Thoracic aorta (tissue), 2 donors: ENCODE measurements at places on chromosomes 3 and 15. TPM values are rescaled to one million over a fixed set of nuclear protein-coding genes. Genes with fewer than 3 reads are reported as not detected.

- no peak for DNase-seq
Measured at GRCh38 chr3:16433701-16434151, 79.8 kb downstream of the RFTN1 start.

DNA sequence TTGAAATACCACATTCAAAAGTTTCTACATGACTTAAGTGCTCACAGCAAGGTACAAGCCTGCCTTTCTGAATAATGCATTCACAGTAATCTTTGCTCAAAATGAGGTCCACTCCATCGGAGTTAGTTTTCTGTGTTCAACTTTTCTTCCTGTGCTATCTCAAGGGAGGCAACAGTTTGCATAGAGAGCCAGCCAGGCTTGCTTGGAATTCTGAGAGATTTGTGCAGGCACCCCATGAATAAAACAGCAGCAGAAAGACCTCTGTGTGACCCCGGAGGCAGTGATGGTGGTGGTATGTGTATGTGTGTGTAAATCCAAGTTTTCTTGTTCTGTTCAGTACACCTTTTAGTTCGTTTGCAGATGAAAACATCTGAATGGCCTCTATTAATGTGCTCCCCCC lies 124.0 kb downstream of the ADAMTS9 start:
- no peak for DNase-seq

GRCh38 chr3:64290864-64291263 lies 65.6 kb upstream of the PRICKLE2 start:
- DNase-seq: no peak

DNA sequence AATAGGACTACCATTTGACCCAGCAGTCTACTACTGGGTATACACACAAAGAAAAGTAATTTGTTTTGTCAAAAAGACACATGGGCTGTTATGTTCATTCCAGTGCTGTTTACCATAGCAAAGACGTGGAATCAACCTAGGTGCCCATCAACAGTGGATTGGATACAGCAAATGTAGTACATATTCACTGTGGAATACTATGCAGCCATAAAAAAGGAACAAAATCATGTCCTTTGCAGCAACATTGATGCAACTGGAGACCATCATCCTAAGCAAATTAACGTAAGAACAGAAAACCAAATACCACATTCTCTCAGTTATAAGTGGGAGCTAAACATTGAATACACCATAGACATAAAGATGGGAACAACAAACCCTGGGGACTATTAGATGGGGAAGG lies 25.8 kb downstream of the BBX start:
- no peak for DNase-seq

Gene FAM81A
- 0.14 TPM for total RNA-seq

DNA sequence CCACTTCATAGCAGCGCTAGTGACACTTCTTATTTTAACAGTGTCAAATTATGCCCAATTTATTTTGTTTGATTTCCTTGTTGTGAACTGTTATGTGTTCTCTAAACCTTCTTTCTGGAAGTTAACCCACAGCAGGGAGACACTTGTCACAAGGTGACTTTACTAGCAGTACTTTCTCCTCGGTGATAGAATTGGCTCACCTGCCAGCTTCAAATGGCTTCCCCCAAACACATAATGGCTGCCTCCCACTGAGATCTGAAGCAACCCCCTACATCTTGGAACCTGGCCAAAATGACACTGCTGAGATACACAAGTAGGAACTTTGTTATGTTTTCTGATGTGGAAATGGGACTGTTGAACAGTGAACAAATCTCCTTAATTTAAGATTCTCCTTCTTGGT lies 238.8 kb upstream of the DPH6 start:
- no peak for DNase-seq

- DNase-seq: no peak
Measured at GRCh38 chr3:63914312-63914711, 2.1 kb upstream of the SCAANT1 start.

- no peak for DNase-seq
Measured at GRCh38 chr3:116141724-116142123, 303.6 kb downstream of the LSAMP start.

DNA sequence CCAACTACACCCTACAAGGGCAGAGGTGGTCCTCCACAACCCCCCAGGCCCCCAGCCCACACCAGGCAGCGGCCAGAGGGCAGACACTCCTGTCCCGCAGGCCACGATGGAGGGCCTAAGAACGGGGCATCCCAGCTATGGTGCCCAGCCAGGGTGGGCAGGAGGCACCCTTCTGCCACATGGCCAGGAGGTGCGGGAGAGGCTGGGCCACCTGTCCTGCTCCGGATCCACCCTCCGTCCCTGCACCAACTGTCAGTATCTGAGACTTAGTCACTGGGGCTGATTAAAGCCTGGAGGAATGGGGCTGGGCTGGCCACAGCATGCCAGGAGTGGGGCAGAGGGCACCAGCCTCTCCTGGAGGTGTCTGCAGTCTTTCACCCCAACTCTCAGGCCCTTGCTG lies 37.9 kb downstream of the TNK2 start:
- no peak for DNase-seq

GRCh38 chr3:146465693-146466465 lies 3.5 kb downstream of the PLSCR2 start:
- DNase-seq: no peak

- DNase-seq: no peak
Measured at GRCh38 chr3:169131690-169132464, 531.6 kb downstream of the MECOM start.

Gene FETUB
- not detected for total RNA-seq

GRCh38 chr3:128107834-128108233 lies 15.8 kb downstream of the RUVBL1 start:
- no peak for DNase-seq

Gene TF
- 1.6 TPM for total RNA-seq

DNA sequence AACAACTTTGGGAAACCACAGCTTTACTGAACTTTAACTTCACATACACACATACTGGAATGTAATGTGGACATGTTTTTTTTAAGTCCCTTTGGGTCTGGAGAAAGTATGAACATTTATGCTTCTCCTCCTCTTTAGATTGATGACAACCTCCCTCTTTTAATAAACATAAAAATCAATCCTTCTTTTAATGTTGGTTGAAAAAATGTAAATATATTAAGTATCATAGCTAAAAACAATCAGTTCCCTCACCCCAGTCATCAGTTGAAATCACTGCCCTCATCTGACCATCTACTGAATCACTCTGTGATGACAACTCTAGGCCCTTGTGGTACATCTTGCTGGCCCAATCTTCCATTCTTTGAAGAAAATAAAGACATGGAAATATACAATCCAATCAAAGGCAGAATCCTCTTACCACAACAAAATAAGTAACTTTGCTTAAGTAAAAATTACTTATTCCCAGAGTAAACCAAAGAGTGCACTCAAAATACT lies 6.4 kb downstream of the AAGAB start:
- no peak for DNase-seq

Gene AADACL2
- total RNA-seq: not detected

GRCh38 chr3:38743043-38743442 lies 73.0 kb downstream of the SCN10A start:
- DNase-seq: no peak

GRCh38 chr3:146177519-146177918 lies 16.5 kb upstream of the PLOD2 start:
- no peak for DNase-seq

- peak; percentile 83 for DNase-seq
Measured at GRCh38 chr15:96330450-96331143, at the start of gene NR2F2. Gene NR2F2, plus strand, starts transcription at chr15:96330700. Its CDS starts 1,406 bp downstream, at chr15:96332106.

GRCh38 chr3:107369791-107370190 lies 7.4 kb upstream of the CCDC54 start:
- no peak for DNase-seq

DNA sequence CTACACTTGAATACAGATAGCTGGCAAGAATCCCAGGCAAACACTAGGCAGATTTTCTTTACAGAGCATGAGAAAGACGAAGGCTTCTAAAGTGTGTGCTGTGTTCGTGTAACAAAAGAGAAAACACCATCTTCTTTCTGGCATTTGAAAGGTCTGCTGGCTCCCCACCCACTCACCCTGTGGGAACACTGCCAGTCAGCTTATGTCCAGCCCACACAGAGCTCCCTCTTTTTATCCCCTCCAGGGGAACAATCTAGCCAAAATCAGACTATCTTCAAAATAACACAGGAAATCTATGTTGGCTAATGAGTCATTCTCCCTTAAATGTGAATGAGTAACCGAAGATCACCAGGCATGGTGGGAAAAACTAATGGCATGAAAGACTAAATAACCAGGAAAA lies 45.6 kb upstream of the PAQR5 start:
- no peak for DNase-seq

DNA sequence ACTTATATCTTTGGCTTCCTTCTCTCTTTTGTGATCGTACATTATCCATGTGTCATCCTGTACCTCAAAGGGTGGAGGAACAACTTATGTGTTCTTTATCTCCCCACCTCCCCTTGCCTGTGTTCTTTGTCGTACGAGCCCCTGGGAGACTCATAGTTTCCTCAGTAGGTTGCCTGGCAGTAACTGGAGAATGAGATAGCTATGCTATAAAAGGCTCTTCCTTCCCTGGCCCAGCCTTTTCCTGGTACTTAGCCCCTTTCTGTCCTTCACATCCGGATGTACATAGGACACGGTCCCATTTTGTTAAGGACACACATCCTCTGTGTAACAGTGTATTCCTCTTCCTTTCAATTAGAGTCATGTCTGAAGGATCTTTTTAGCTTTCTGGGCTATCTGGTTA lies 32.1 kb downstream of the PLCL2 start:
- DNase-seq: no peak

Gene HIGD2B
- total RNA-seq: not detected

- DNase-seq: no peak
Measured at GRCh38 chr3:12180218-12180617, 21.5 kb upstream of the TIMP4 start.

DNA sequence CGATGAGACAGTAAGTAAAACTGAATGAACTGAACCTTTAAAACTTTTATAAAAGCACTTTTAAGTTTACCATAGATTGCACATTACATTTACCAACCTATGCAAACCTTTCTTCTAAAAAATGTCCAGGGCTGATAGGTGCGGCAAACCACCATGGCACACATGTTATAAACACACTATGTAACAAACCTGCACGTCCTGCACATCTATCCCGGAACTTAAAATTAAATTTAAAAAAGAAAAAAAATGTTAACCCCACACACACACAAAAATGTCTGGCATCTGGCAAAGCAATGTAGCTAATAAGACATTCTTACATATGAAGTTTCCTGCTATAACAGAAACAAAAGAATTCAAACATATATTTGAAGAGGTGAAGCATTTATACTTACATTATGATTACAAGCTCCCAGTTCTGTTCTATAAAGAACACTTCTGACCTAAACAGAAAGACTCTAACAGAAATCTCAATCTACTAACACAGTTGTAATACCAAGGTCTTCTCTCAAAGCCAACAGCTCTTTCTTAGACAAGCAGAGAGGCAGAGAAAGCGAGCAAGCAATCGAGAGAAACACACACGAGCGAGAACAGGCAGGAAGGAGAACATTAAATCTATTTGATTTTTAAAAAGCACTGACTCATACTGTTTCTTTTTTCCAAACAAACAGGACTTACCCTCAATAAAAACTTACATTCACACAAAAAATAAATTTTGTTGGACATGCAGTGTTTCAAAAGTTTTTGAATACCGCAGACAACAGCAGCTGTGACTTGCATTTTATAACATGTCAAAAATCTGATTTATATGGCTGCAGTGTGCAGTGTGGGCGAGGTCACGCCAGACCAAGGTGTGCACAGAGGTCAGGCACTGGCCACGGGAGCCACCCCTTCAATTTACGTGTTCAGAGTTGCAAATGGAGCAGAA lies at the start of gene NRG4:
Gene NRG4, minus strand, starts transcription at position 798 of the 925 bp plus-strand sequence. CDS start 1,194 bp downstream, outside the sequence.
- no peak for DNase-seq

GRCh38 chr3:126679318-126679751 lies 24.4 kb upstream of the TXNRD3 start:
- DNase-seq: peak; percentile 64

GRCh38 chr3:100032243-100032642 lies 82.1 kb downstream of the FILIP1L start:
- no peak for DNase-seq

DNA sequence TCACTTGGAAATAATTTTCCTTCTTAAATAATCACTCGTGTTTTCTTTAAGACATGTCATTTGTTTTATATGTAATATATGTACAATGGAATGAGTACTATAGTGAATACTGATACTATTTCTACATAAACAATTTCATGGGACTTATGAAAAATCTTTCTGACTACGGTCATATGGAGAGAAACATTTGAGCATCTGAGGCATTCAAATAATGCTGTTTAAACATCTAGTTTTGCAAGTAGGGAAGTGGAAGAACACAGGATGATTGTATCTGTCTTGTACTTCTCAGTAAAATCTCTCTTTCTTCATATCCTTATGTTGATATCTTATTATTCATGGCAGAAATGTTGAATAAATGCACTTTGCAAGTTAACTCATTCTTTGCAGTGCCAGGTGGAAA lies 599.5 kb upstream of the KCNMB2 start:
- DNase-seq: no peak

GRCh38 chr15:29698030-29698701 lies 124.1 kb downstream of the TJP1 start:
- no peak for DNase-seq

Gene COL6A6
- total RNA-seq: 0.14 TPM

- DNase-seq: no peak
Measured at GRCh38 chr15:69624155-69624520, 171.5 kb downstream of the RPLP1 start.

GRCh38 chr3:50885070-50885850 lies 210.5 kb downstream of the DOCK3 start:
- DNase-seq: no peak

Gene CCDC191
- total RNA-seq: 2.3 TPM

Gene SENP8
- total RNA-seq: 0.78 TPM

Gene MYO5C
- 3.0 TPM for total RNA-seq

Gene STRIT1
- not detected for total RNA-seq

DNA sequence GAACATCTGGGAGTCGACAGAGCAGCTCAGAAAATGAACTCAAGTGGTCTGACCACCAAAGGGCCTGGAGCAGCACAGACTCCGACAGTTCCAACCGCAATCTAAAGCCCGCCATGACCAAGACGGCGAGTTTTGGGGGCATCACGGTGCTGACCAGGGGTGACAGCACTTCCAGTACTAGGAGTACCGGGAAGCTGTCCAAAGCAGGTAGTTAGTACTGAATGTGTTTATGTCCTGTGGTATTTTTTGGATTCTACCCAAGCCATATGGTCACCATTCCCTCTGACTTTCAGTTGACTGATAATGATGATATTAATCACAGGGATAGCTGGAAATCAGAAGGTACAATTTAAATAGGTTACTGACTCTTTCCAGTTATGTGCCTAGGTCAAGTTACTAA lies 82.3 kb downstream of the ARPP21 start:
- no peak for DNase-seq

Gene GUCA1C
- not detected for total RNA-seq

DNA sequence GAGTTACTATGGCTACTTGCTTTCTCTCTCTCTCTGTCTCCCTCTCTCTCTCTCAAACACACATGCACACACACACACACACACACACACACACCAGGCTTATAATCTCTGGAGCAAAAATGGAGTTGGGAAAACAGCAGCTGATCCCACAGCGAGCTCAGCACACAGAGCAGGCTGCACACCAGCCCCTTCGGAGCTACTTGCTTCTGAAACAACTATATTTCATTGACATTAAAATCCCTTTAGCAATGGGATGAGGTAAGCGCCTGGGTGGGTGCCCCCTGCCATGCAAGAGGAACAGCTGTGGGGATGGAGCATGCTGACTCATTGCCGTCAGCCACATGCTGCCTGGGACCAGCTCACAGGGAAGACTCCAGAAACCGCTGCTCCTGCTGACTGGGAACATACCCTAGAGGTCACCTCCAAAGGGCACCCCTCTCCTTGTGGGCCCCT lies 45.7 kb downstream of the B3GNT5 start:
- no peak for DNase-seq

- DNase-seq: no peak
Measured at GRCh38 chr15:60941448-60941847, 287.7 kb downstream of the RORA start.

Gene LMCD1
- 813 TPM for total RNA-seq
